ENCODE measurements at places on chromosomes 12 and 14.

GRCh38 chr14:24398293-24398652 is 530 bp upstream of the NYNRIN start:
- DNase-seq, result no peak

DNA sequence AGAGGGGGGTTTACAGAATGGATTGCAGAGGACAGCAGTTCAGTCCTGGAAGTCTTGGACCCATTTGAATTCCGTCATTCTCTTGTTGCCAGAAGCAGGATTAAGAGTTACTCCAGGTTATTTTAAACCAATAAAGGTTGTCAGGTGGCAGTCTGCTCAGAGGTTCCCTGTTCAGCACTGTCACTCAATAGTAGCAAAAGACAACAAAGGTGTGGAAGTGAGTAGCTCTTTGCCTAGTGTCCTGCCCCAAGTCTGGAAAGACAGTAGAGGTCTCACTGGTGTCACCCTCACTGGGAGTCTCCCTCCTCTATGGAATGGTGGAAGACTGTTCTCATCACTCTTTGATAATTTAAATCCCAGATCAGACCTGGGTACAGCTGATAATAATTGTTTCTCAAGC is 73.4 kb upstream of the PLEKHG3 start:
- no peak for DNase-seq

- no peak for DNase-seq
These were observed 38.1 kb upstream of the SLC2A13 start for GRCh38 chr12:40144023-40144422.

DNA sequence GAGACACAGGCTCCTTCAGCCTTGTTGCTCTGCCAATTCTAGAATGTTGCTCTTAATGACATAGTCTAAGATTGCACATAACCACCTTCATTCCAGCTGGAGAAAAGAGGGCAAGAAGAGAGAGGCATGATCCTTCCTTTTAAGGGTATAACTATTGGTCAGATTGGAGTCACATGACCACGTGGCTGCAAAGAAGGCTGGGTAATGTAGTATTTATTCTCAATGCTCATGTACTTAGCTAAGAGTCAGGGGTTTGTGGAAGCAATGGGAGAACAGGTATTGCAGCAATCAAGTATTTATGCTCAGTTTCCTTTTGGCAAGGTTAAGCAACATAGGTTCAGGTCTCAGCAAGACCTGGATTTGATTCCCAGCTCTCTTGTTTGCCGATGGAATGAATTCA is 298.8 kb upstream of the TBX3 start:
- DNase-seq, result no peak

GRCh38 chr14:36726128-36726527 is 64.5 kb downstream of the PAX9 start:
- DNase-seq, result no peak

DNA sequence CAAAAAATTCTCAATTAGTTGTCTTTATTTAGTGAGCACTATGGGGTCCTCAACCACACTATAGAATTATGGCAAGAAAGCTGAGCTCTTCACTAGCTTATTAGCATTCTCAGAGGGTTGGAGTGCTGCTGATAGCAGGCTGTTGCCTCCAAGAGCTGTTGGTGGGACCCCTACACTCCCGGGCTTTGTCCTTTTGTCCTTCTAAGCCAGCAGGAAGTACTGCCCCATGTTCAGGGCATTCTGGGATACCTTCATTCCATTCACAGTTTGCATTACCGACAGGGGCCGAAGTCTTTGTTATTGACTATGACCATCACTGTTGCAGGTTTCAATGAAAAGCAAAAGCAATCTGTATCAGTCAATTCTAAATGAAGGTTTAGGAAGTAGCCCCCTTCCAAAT is 89.5 kb upstream of the OTX2 start:
- DNase-seq, result no peak

GRCh38 chr14:68894802-68895703 is 84.0 kb downstream of the ACTN1 start:
- no peak for DNase-seq

GRCh38 chr12:32159925-32160324 is 53.3 kb downstream of the BICD1 start:
- DNase-seq, result no peak

- DNase-seq, result no peak
These were observed 63.4 kb downstream of the LGMN start for GRCh38 chr14:92684801-92685560.

- DNase-seq, result no peak
These were observed 277.7 kb downstream of the VRK1 start for GRCh38 chr14:97074856-97075255.

DNA sequence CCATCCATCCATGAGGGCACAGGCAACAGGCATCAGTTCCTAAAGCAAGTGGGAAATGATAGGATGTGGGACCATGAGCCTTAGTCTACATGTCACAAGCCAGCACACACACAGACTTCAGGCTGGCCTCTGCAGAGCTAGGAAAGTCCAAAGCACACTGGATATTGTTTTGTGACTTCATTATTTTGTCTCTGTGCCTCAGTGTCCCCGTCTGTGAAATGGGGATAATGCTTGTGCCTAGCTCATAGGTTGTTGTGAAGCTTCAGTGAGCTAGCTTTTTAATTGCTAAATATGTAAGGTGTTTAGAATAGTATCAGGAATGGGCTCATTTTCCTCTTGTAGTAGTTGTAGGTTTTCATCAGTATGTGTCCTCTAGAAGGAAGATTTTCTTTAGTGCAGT is 27.0 kb upstream of the PLEK2 start:
- no peak for DNase-seq

GRCh38 chr12:93634416-93634815 is 42.8 kb upstream of the CRADD start:
- no peak for DNase-seq

GRCh38 chr12:114287821-114288525 is 118.0 kb downstream of the TBX5 start:
- DNase-seq, result no peak

- no peak for DNase-seq
These were observed 432 bp downstream of the C14orf93 start for GRCh38 chr14:23009483-23009938.

GRCh38 chr12:103852498-103852997 is 11.5 kb upstream of the NT5DC3 start:
- no peak for DNase-seq

GRCh38 chr12:62802321-62802720 is 132.6 kb downstream of the PPM1H start:
- DNase-seq, result no peak

- DNase-seq, result no peak
These were observed 14.4 kb downstream of the AREL1 start for GRCh38 chr14:74698465-74698864.

- no peak for DNase-seq
These were observed 24.4 kb downstream of the PIWIL1 start for GRCh38 chr12:130362060-130362459.

GRCh38 chr12:67096533-67097318 is 172.4 kb upstream of the CAND1 start:
- no peak for DNase-seq

- no peak for DNase-seq
These were observed 313.2 kb downstream of the EMP1 start for GRCh38 chr12:13509740-13510139.

DNA sequence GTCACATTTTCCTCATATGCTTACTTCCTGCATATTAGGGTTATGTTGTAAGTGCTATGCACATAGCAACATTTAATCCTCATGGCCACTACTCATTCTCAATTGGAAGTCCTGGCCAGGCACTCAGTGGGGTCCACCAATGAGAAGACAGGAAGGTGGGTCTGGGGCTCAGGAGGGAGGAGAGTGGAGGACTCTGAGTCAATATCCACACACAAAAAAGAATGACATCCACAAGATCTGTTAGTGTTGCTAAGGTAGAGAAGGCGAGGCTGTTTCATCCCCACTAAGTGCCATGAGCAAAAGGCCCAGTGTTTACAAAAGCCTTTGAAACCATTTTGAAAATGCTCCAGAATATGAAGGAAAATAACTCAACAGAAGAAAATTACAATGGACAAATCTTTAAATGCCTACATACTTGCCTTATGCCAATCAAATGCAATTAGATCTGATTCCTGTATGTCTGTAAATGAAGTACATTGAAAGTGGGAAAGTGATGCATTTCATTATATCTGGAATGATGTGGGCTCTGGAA is 53.9 kb downstream of the EID3 start:
- DNase-seq, result no peak

DNA sequence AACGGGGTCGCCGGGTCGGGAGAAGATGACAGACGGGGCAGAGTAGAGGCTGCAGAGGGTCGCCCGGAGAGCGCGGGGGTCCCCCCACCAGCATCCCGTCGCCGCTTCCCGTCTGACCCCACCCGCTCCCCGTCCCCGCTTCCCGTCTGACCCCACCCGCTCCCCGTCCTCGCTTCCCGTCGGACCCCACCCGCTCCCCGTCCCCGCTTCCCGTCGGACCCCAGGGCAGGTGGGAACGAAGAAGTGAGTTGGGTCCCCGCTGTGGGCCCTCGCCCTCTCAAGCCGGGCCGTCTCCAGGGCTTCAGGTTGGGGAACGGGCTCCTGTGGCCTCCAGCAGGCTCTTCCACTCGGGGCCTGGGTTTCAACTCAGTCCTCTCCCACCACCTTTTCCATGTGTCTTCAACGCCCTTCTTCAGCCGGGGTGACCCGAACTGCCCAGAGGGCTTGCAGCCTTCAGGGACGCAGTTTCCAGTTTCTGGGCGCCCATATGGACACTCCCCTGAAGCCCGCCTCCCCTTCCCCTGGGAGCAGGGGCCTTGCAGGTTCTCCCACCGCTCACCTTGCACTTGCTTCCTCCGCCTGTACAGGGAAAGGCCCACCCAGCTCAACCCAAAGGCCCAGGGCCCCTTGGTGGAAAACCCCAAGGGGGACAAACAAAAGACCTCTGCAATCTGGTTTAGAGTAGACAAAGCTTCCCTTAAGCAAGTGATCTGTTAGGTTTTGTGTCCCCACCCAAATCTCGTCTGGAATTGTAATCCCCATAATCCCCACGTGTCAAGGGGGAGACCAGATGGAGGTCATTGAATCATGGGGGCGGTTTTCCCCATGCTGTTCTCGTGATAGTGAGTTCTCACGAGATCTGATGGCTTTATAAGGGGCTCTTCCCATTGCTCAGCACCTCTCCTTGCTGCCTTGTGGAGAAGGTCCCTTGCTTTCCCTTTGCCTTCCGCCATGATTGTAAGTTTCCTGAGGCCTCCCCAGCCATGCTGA is 66.5 kb downstream of the TNFAIP2 start:
- DNase-seq, result no peak

DNA sequence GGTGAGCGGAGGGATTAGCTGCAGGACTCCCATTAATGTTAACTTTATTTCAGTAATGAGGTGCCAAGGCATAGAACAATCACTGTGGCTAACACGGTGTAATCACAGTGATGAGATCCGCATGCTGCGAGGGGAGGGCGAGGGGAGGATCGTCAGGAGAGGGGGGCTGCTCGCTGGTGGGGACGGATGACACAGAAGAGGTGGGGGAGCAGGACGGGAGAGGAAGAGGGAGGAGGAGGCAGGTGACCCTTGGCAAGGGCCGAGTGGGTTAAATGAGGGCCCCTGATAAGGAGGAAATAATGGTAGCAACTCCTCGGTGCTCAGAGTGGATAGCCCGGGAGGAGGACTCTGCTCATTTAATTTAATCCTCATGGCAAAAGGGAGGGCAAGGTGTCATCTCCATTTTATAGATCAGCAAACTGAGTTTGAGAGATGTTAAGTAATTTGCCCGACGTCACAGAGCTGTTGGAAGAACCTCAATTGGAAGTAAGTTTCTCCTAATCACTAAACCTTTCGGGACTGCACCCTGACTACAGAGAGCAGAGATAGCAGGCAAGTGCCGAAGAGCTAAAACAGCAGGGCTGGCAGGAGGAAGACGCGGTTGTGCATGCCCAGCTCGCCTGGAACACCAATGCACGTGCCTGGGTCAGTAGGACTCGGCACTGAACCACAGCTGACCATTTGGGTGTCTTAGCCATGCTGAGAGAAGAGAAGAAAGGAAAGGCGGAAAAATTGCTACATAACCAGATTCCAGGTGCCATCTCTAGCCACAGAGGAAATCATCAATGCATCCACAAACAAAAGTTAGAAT is 43.0 kb downstream of the SPRING1 start:
- no peak for DNase-seq

DNA sequence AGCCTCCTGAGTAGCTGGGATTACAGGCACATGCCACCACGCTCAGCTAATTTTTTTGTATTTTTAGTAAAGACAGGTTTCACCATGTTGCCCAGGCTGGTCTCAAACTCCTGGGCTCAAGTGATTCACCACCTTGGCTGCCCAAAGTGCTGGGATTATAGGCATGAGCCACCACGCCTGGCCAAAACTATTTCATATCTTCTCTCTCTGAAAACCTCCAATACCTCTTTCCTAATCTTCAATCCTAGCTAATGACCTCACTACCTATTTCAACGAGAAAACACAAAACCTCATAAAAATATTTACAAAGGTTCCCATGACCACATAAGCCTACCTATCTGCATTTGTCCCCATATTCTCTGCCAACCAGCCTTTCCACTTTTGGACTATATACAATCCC is 32.3 kb upstream of the ANKS1B start:
- DNase-seq, result no peak

DNA sequence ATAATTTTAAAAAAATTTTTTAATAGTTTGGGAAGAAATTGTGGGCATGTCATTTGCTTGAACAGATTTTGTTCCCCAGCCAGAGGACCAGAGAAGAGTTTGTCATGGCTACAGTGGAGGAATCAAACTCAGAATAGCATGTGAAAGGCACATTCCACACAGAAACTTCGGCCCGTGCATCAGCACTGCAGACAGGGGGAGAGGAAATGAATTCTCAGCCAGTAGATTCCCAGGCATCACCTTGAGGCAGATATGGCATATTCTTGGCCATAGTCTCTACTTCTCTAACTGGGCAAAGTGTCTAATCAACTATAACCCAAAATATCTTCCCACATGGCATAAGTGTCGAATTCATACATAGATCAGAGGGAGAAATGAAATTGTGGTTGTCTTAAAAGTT is 153.3 kb downstream of the PRKCH start:
- no peak for DNase-seq

GRCh38 chr14:61281186-61281947 is at the start of gene TMEM30B:
TMEM30B (minus strand) TSS chr14:61281338; CDS start chr14:61281147, 191 bp downstream.
- no peak for DNase-seq

DNA sequence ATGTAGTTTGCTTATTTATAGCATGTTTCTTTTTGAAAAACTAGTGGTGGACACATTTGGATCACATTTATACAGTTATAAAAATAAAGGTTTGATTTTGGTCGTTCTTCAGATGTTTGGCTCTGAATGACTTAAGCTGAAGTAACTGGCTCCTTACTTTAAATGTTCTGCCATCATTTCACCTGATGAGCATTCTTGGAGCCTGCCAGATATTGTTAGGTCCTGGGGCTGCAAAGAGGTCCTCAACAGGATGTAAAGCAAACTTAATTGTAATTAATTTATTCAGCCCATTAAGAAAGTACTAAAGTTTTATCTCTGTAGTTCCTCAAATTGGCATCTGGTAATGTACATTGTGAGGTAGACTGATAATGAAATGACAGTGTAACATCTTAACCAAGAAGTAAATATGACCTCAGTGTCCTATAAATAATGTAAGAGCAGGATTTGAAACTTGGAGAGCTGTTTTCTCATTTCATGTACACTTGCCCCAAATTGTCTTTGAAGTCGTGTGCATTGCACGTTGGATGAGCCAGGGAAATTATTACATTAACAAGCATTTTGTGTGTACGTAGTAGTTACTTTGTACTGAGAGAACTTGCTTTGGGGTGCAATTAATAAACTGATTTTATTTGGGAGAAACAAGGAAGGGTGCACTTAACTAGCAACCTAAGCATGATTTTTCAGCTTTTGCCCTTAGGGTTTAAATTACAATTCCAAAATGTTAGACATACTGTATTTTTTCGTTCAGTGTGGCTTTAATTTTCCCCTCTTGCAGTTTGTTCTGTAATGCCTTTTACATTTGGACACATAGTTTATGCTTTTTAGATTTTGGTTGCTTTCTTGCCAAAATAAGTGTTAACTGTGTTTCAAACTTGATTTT is 7.5 kb downstream of the EIF5 start:
- DNase-seq, result no peak
